ENCODE measurements at places on chromosomes 4 and X.
A peak's percentile ranks its signal among the peaks of the same experiment; 100 is the strongest.

DNA sequence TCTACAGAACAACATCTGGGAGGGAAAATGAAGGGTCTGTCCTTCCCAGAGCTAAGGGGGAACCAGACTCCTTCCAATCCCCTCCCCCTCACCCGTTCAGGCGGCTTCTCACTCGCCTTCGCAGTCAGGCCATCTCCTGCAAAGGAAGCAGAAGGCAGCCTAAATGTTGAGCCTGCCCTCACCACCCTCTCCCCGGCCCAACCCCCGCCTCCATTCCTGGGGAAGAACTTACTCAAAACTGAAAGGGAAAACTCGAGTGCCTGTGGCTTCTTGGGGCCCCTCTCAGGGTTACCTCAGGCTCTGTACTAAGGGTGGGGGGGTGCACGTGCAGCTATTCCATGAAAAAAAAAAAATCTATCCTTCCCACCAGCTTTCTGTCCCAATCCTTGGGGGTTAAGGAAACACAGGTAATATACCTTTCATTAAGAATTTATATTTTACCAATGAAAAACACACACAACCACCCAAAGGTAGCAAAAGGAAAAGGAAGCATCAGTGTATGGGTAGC, 2.4 kb downstream of the ZMYM3 start:
- DNase-seq = no peak

GRCh38 chr4:145867406-145867805, 71.2 kb downstream of the ZNF827 start:
- no peak for DNase-seq

GRCh38 chrX:12868747-12869146, 1.9 kb downstream of the TLR7 start:
- no peak for DNase-seq

DNA sequence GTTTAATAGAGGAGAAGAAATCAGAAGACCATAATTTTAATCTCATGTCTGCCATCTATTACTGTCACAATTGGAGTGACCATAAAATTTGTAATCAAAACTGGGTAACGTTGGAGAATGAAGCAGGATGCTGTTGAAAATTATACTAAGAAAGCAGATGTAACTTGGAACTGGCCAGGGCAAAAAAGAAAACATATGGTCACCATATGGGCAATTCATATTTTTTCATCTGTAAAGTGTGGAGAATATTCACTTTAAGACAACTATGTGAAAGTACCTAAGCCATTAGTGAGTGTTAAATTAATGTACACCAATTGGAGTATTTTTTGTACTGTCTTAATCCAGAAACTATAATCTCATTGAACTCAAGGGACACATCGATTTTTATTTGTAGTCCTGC, 1008.0 kb downstream of the GLUD2 start:
- DNase-seq = no peak

- DNase-seq = no peak
Observed at GRCh38 chrX:152165033-152165743, 26.8 kb upstream of the MAGEA10 start.

- DNase-seq = no peak
Observed at GRCh38 chr4:16187455-16187854, 38.8 kb downstream of the TAPT1 start.

DNA sequence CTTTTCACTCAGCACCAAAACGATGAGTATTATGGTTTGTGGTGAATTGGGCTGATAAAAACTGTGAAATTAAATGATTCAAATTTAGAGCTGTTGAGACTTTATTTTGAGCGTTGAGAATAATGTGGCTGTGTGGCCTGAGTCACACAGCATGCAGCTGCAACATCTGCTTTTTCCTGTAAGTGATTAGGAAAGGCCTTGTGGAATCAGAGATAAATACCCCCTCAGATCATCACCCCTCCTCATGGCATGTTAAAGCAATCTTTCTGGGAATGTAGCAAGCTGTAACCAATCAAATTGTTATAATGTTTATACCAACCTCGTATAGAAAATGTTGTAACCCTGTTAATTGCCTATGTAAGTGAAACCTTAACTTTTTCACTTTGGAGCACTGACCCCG, 90.0 kb upstream of the GRPR start:
- no peak for DNase-seq

DNA sequence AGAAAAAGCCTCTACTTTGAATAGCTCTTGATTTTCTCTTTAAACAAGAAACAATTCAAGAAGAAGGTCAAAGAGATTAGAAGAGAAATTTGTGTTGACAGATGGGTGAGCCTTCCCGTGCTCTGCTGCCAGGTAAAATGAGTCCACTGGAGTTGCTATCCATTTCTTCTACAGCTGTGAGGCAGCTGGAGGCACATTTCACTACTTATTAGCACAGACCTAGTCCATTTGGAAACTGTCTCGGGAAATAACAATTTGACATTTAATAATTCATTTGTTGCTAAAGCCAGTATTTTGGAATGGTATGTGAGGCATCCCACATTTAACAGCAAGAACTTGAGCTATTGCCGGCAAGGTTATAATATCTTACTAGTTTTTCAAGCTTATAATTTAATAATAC, 396.8 kb upstream of the GRIA3 start:
- no peak for DNase-seq

DNA sequence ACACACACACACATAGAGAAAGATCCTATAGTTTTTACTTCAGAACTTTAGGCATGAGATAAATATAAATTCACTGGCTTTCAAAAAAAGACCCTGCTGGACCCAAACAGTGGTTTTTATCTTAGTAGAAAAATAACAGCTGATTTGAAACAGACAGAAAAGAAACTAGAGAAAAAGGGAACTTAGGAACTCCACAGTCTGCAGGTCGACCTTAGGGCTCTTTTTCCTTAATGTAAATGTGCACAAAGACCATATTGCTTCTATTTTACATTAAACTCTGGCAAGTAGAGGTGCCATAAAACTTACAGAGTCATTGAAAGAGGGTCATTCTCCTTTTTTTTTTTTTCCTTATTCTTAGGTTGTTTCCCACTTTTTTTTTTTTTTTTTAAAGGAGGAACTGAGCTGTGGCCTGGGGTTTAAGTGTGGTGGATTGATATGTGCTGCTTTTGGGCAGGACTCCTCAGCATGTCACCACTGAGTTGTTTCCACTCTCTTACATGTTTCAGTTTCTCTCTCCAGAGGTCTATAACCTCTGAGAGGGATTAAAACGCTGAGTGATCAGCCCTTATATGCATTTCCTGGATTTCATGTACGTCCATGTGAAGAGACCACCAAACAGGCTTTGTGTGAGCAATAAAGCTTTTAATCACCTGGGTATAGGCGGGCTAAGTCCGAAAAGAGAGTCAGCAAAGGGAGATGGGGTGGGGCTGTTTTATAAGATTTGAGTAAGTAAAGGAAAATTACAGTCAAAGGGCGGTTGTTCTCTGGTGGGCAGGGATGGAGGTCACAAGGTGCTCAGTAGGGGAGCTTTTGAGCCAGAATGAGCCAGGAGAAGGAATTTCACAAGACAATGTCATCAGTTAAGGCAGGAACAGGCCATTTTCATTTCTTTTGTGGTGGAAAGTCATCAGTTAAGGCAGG, 70.8 kb upstream of the PACRGL start:
- DNase-seq = no peak

- no peak for DNase-seq
Observed at GRCh38 chr4:21709761-21710160, 238.8 kb downstream of the KCNIP4 start.

DNA sequence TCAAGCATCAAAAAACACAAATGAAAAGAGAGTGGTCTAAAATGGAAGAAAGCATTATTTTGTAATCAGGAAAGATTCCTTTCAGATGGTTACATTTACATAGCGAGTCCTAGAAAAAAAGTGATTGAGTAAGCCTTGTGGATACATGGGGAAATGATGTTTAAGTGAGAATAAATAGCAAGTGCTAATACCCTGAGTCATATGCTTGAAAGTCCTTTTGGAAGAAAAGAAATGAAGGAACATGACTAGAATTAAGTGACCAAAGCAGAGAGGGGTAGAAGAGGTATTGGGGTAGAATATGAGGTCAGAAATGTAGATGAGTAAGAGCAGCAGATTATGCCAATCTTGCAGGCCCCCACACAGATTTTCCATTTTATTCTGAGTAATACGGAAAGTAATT, 814.8 kb upstream of the GRID2 start:
- no peak for DNase-seq

DNA sequence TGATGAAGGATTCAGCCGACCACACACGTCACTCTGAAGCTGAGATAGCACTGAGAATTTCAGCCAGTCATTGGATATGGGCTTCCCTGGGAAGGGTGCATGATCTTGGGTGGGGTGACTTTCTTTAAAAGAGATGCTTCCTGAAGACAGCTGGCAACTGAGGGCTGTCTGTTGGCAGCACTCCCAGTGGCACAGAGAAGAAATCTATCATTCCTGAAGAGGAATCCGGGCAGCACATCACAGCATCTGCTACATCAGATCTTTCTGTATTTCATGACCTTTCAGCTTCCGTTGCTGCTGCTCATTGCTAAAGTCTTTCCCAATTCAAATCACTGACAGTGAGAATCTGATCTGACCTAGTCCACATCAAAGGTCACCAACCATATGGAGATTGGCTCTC, 193.8 kb upstream of the RBPJ start:
- DNase-seq = no peak

- no peak for DNase-seq
Observed at GRCh38 chr4:173166491-173166890, 2.1 kb upstream of the GALNT7 start.

DNA sequence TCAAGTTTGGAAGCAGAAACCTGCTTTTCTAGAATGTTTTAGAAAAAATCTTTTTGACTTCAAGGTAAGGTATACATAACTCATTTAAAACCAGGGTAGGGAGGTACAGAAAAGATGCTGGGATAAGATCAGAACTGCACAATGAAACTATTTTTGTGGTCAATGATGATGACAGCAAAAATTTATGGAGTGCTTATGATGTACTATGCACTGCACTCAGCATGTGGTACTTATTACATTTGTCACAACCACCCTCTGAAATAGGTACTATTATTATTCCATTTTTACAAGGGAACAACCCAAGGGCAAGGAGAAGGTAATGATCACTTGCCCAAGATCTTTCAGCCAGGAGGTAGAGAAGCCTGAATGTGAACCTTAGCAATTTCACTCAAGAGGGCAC, 8.0 kb downstream of the GPM6B start:
- no peak for DNase-seq

- DNase-seq = no peak
Observed at GRCh38 chr4:183304067-183304466, 16.0 kb downstream of the CLDN22 start.

DNA sequence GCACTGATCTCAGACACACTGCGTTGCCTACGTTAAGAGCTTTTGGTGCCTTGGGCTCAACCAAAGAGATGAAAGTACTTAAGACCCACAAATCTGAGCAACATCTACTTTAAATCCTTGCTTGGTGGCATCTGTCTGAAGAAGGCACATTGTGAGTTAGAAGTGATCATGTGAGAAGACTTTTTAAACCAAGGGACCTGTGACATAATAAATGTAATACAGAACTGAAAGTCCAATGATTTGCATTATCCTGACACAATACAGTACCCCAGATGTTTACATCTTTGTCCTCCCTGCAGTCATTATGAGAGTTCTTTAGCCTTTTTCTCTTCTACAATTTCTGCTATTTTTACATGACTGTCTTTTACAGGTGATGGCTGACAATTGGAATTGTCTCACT, 96.7 kb upstream of the FTHL17 start:
- no peak for DNase-seq

- no peak for DNase-seq
Observed at GRCh38 chr4:189117426-189117825, 823.2 kb upstream of the FRG1 start.

- no peak for DNase-seq
Observed at GRCh38 chrX:111262086-111262485, 8.2 kb downstream of the CAPN6 start.

- no peak for DNase-seq
Observed at GRCh38 chrX:57680160-57680559, at the start of gene NLRP2B. Gene NLRP2B (minus strand): TSS chrX:57680260.

DNA sequence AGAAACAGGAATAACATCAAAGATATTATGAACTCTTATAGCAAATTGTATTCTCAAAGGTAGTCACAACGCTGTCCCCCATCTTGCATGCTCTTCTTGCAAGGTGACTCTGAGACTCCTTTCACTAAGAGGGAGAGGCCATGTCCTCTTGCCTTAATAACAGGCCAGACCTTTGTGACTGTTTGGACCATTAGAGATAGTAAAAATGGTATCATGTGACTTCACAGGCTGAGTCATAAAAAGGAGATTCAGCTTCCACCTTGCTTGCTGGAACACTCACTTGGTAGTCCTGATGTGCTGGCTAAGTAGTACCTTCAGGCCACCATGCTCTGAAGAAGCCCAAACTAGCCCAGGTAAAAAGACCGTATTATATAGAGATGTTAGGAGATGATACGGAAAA, 143.8 kb downstream of the FBXW7 start:
- no peak for DNase-seq

- no peak for DNase-seq
Observed at GRCh38 chrX:135707880-135708279, 5.6 kb upstream of the CT45A1 start.

- DNase-seq = peak; percentile 6
Observed at GRCh38 chrX:102154218-102154860, 1.4 kb downstream of the BEX5 start.

DNA sequence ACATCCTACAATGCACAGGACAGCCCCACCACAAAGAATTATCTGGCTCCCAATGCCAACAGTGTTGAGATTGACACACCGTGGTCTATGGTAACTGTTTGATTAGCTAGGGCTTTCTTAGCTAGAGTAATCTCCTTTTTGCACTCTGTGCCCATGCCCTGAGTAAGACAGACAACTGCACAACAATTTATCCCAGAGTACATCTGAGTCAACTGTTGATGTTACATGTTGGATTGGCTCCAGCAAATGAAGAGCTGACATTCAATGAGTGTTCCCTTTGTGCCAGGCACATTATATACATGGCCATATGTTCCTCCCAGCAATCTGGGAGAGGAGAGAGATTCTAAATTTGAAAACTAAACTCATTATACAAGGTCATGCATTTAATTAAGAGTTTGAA, 3.9 kb upstream of the FAM9C start:
- DNase-seq = no peak

GRCh38 chr4:103996064-103996463, 276.3 kb upstream of the TACR3 start:
- DNase-seq = no peak

GRCh38 chr4:123244137-123244536, 152.5 kb upstream of the SPRY1 start:
- DNase-seq = no peak

DNA sequence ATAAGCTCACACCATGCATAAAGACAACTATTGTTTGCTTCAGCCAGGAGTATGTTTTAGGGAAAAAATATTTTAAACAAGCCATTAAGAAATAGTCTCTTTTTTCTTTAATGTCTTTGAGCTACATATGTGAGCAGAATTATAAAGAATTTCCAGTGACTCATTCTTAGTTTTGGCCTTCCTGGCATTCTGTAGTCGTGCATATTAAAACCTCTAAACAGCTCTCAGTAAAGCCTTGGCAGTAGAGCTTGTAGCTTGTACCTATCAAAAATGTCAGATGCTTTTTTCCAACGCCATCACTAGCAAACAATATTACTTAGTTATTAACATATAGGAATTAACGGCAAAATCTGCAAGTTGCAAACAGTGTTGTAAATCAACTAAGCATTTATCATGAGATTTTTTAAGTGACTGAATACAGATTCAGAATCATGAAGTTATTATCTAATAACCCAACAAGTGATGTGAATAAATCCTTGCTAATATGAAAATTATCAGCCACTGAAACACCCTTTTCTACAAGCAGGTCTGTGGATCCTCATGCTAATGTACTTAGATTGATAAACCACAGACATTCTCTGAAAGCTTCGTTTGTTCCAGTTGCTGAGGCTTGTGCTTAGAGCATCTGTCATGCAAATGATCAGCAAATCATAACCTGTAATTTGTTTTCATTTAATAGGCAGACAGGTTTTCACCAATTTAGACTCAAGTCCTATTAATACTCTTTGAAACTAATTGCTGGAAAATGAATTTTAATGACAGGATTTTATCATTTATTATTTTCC, 412.0 kb upstream of the ATOH1 start:
- no peak for DNase-seq

Data from T-cell (primary cell).